ENCODE measurements at places on chromosomes 2 and 18.

- DNase-seq: no peak
Observed at GRCh38 chr2:222707689-222708273, 36.3 kb downstream of the MOGAT1 start.

DNA sequence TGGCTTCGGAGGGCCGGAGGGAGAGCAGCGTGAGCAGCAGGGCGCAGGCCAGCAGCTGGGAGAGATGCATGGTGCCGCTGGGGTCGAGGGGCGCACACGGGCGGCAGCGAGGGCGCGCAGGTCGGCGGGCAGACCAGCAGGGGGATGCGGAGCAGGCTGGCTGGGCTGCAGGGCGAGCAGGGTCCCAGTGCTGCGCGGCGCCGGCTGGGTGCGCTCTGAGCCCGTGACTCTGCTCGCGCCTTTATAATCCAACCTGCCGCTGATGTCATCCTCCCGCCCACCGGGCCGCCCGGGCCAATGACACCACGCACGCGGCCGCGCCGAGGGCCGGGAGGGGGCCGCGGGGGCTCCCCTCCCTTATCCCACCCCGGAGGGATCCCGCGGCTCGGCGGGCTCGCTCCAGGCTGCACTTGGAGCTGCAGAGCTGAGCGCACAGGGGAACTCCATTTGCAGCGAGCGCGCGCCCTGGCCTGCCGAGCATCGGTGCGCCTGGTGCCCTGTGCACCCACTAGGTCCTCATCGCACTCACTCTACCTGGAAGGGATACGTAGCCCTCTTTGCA is at the start of gene NPPC:
TSS of gene NPPC (minus strand) at position 217 of the 562 bp plus-strand sequence. CDS start at position 70, 147 bp downstream.
- peak; percentile 85 for DNase-seq

DNA sequence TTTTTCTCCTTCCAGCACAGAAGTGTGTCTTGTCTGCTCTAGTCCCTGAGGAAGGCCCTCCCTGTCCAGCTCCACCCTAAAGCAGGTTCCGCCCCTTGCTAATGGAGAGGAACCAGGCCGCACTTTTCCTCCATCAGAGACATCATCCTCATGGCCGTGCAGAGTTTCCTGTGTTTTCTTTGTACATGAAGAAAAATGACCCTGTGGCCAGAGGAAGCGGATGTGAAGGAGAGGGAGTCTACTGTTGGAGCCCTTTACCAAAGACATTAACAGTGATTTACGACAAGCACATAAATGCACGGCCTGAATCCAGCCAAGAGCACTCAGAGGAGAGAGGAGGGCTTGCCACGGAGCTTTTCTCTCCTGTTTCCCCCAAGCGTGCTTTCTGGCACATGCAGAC is 109.5 kb downstream of the RNF144A start:
- no peak for DNase-seq

DNA sequence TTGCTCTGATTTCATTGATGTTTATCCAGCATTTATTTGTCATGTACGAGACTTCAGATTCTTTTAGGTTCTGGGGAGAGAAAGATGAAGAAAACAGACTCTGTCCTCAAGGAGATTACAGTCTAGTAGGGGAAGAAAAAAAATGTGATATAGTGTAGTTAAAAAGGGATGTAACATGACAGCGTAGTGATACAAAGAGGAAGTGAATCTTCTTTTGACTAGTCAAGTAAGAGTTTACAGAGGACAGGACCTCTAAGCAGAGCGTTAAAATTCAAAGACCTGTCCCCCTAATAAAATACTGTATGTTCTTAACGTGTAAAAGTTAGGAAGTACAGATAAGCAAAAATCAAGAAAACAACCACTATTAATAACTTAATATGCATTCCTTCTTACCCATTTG is 47.7 kb downstream of the NCOA1 start:
- no peak for DNase-seq

DNA sequence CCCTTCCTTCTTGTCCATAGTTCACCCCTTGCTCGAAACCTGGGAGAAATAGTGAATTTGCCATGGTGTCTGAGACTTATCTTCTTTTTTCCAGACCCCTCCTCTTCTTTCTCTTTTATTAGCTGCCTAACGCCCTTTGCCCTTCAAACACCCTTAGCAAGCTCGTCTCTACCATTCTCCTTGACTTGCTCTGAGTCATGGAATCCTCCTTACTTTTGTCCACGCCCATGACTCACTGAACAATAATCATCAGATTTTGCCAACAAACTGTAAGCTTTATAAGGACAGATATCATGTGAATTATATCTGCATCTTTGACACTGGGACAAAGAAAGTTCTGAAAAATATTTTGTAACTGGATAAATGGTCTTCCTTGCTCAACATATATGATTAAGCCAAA is 67.1 kb upstream of the CNTNAP5 start:
- DNase-seq: no peak

DNA sequence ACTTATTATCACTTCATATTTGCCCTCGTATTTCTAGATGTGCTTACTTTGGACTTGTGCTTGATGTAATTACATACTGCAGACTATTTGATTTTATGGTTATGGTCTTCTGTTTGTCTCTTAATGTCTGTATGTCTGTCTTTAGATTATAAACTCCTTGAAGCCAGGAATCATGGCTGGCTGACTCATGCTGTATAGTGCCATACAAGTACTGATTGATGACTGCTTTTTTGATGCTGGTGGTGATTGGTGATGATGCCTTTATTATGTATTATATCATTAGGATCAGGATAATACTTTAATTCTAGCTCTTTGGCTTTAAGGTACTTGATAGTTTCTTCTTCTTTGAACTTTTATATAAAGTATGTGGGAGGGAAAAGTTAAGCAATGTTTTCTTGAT is 17.3 kb downstream of the SMCHD1 start:
- no peak for DNase-seq

- no peak for DNase-seq
Observed at GRCh38 chr2:129366263-129366662, 613.2 kb upstream of the RAB6C start.

- DNase-seq: peak; percentile 72
Observed at GRCh38 chr2:43877782-43878464, 39.2 kb downstream of the ABCG8 start.

Measured in stimulated activated CD4-positive, alpha-beta T cell treated with anti-CD3 and anti-CD28 coated beads, Interleukin-2, amount 100 ng/mL, for 24 hours (primary cell).